HAP-1 (cell line): ENCODE measurements at places on chromosomes 6 and 20.

DNA sequence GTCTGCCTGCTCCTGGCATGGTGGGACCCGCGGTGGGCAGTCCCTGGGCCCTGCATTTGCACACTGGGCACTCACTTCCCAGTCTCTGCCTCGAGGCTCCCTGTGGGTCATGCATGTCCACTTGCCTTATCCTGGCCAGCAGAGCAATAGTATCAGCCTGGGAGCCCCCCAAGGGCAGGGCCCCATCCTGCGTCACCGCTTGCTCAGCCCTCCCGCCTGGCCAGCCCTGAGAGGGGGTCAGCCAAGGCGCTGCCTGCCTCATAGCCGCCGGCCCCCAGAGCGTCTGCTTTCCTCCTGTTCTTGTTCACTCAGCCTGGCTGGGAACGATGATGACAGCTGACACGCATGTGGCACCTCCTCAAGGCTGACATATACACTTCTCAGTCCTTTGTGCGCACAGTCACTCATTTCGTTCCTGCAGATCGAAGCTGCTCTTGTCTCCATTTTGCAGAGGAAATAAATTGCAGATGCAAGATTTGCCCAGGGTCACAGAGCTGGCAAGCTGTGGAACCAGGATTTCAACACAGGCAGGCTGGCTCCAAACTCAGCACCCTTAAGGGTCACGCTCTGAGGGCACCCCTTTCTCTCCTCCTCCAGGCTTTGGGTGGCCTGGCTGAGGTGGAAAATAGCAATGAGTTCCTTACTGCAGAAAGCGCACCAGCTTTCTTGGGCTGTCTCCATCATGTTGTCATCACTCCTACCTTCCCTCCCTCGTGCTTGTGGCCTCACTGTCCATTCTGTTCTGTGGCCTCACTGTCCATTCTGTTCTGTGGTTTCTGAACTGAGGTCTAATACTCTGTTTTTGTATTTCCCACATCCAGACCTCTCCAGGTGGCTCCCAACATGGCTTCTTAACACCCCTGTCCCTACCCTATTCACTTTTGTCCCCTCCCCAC, 17.2 kb downstream of the KCNK17 start:
- no peak for DNase-seq

- DNase-seq = no peak
Measured at GRCh38 chr6:170037541-170038250, 253.2 kb downstream of the DLL1 start.

DNA sequence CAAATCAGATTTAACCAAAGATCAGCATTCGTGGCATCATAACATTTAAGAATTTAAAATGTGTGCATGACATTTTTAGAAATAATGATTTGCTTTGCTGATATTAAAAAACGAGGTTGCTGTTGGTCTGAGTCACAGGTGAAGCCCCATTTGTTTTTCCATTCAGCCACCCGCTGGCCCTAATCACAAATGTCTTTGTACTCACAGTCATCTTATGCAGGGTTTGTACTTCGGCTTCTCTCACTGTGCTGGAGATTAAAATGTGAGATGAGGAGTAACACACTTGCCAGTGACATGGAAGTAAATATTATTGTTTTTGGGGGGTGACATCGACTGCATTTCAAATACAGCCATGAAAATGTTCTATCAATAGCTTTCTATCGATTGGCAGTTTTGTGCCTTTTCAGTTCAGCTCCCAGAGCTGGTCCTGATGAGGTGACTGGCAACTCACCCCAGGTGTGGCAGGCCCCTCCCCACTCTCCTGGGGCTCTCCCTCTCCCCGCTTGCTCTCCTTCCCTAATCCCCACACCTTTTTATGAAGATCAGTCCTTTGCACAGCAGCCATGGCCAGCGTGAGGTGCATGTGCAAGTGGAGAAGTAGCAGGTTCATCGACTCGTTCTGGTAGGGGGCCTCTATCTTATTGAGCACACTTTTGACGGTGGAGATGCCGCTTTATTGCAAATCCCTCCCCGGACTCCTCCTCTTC, 58.8 kb upstream of the FUCA2 start:
- DNase-seq = no peak

DNA sequence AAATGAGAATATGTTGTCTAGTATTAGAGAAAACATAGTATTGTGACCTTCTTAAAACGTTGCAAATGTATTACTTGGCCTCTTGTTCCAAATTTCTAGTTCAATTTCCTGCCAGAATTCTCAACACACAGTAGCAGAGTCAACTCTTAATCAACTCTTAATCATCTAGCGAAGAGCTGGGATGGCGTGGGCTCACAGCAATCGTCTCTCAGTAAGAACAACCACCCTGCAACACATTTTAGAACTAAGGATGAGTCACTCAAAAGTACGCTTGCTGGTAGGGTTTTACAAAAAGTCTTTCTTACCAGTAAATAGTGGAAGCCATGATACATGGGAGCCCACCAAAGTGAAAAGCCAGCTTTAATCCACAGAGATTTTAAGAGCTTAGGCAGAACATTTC, 24.6 kb downstream of the GPR6 start:
- DNase-seq = no peak

- no peak for DNase-seq
Measured at GRCh38 chr6:46080111-46080510, 49.7 kb upstream of the ENPP4 start.
